ENCODE measurements at places on chromosomes 11 and 22.

DNA sequence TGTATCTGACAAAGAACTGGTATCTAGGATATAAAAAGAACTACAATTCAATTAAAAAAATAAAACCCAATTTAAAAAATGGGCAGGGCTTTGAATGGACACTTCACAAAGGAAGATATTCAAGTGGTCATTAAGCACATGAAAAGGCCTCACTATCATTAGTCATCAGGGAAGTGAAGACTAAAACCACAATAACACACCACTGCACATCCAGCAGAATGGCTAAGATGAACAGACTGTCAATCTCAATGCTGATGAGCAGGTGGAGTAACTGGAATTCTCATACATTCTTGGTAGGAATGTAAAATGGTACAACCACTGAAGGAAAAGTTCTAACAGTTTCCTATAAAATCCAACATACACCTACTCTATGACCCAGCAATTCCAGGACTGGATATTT lies 8.9 kb downstream of the HPS4 start:
- DNase-seq: no peak

GRCh38 chr11:65576232-65576866 lies 496 bp downstream of the EHBP1L1 start:
- no peak for DNase-seq

DNA sequence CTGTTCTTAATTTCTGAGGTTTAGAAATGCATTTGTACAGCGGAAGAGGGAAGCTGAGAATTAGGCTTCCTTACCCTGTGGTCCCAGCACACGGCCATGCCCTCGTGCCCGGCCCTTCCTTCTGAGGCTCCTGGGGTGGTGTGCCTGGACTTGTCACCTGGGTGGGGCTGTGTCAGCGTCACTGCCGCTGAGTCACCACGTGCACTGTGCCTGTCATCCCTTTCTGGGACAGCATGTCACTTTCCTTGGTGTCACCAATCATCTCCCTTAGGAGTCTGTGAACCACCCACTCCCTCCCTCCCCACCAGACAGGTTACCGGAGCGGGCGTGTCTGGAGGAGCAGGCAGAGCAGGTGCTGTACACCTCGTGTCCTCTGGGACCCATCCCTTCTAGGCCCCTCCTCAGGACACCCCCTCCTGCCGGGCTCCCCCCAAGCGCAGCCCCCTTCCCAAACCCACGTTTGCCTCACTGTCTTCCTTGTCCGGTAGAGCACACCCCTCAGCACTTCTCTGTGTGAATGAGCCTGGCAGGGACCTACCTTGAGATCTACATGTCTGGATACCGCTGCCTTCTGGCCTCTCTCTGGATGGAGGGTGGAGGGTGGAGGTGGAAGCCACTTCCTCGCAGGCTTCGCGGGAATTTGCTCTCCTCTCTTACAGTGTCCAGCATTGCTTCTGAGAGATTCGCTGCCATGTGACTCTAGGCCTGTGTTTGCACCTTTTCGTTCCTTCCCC lies 367.6 kb downstream of the TBC1D22A start:
- peak; percentile 6 for DNase-seq

DNA sequence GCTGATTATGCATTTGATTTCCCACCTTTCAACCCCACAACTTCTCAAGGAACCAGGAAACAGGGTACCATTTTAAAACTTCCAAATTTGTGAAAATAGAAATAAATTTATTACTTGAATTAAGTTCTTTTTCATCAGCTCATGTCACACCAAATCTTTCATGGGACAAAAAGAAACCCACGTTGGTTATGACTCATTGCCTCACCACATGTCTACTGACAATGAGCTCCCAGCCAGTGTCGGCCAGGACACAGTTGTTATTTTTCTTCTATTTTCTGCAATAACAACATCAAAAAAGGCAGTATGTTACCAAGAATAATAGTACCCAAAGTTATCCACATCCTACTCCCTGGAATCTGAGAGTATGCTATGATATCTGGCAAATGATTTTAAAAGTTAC lies 17.3 kb downstream of the MS4A6A start:
- no peak for DNase-seq

Data from stimulated activated CD4-positive, alpha-beta T cell treated with anti-CD3 and anti-CD28 coated beads, Interleukin-12 subunit alpha, Interleukin-12 subunit beta, amount 100 ng/mL, for 24 hours (primary cell).